ENCODE measurements at places on chromosomes 3 and 15.
A peak's percentile ranks its signal among the peaks of the same experiment; 100 is the strongest.

- DNase-seq = no peak
Observed at GRCh38 chr15:45184562-45185041, 3.2 kb downstream of the SHF start.

DNA sequence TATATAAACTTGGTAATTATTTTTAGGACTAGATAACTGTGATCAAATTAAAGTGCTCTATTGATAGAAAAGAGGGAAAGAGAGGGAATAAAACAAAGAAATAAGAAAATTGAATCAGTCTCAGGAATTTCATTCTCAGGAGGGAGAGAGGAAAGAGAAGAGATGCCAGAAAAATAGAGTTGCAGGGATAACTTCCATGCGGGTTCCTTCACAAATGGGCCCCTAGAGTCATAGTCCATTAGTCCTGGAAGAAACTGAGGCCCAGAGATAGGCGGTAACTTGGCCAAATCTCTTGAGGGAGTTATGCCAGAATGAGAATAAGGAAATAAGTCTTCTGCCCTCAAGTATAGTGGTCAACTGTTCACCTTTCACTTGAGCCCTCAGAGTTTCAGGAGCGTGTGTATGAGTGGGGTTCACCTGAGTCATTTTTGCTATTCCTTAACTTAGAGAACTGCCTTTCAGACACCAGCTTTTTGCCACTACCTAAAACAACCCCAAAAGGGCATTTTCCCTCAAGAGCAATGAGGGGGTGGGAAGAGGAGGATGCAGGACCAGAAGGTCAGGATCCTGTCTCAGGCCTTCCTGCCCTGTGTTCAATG lies 192.6 kb downstream of the MEX3B start:
- no peak for DNase-seq

DNA sequence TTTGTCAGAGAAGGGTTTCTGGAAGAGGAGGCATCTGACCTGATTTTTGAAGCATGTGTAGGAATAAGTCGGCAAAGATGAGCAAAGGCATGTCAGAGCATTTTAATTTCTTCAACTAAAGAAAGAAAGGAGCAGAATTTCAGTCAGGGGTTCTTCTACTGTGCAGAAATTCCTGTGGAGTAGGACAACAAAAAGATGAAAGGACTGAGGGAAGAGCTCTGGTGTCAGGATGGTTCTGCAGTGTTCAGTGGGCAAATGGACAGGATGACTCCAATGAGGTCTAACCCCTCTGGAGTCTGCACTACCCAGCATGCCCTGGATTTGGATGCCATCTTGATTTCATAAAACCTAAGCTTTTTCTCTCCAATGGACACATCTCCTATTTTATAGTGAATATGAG lies 47.7 kb upstream of the SIAH2 start:
- DNase-seq = no peak

DNA sequence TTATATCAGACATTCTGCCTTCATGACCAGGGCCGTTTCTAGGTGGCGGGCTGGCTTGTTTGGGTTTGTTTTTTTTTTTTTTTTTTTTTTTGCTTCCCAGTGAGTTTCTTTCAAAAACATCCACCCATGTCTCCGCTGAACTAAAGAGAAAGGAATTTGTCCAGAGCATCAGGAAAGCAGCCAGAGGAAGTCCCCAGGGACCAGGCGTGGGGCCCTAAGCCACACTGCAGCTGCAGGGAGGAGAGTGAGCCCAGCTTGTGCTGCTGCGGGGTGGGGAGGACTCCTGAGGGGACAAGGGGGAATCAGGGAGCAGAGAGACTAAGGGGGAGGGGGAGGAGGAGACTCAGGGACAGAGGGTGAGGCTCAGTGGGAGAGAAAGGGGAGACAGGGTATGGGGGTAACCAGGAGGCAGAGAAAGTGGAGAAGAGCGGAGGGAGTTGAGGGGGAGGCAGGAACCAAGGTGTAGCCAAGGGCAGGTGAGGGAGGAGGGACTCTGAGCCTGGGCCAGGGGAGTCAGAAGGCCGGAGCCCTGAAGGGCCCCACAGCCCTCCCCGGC lies 49.5 kb downstream of the CYP11A1 start:
- DNase-seq = no peak

- peak; percentile 83 for DNase-seq
Observed at GRCh38 chr3:38453075-38453912, at the start of gene ACVR2B. ACVR2B (plus strand) TSS chr3:38453890; CDS start chr3:38454323, 433 bp downstream.

- DNase-seq = no peak
Observed at GRCh38 chr3:57572096-57572495, 16.0 kb downstream of the PDE12 start.

GRCh38 chr3:125179143-125179883 lies 33.2 kb downstream of the SLC12A8 start:
- no peak for DNase-seq

- no peak for DNase-seq
Observed at GRCh38 chr15:93848490-93848889, 382.9 kb upstream of the MCTP2 start.
